CD4-positive, alpha-beta T cell treated with Interleukin-6 at 100 ng/mL for 8 hours (primary cell): ENCODE measurements at places on chromosomes 2 and 18.

DNA sequence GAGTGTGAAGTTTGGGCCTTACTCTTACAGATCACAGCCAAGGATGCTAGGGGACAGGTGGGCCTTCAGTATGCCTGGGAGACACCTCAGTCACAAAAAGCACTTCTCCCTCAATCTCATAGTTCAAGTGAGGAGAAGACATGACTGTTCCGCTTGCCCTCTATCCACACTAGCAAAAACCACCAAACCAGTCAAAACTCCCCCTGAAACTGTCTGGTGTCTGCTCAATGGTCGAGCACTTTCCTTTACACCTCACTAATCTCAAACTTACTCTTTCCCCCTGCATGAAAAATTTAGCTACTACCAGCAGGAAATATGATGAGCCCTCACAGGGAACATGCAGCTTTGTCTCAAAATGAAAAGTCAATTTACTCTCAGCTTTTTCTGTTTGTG lies 232.2 kb downstream of the TRIB2 start:
- no peak for DNase-seq

- DNase-seq, result no peak
These were observed 186.7 kb downstream of the PARD3B start for GRCh38 chr2:204732019-204732418.

GRCh38 chr2:137838255-137839092 lies 125.8 kb upstream of the HNMT start:
- DNase-seq, result peak; percentile 6

- DNase-seq, result no peak
These were observed 1007.7 kb upstream of the CDH2 start for GRCh38 chr18:29184654-29185053.

GRCh38 chr2:55901941-55902340 lies 21.6 kb downstream of the EFEMP1 start:
- no peak for DNase-seq

DNA sequence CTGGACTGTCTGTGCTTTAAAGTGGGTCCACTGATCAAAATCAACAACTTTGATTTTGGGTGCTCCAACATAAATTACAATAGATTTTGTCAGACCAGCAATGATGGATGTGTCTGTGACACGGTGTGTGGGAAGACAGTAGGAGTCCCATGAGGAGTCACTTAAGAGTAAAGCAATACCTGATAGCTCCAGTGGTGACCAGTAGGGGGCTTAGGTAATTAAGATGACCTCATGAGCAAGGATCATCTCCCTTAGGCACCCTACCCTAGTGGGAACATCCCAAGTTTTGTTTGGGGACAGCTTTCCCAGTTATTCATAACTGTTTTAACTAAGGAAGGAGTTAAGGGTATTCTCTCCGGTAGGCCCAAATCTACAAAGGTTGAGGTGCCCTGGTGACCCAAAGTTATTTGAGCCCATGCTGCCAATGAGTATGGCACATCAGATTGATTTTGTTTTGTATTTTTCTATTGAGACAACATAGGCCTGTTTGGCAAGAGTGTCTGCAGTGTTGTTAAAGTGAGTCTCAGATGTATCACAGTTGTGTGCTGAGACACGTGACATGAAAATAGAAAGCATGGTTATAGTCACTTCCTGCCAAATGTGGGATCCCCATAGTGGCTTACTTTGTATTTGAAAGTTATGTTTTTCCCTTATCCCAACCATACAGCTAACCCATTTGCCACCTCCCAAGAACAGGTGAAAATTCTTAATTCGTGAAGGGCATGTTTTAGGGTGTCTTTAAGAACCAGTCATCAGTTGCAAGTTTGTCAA lies 1337.6 kb upstream of the SLC39A10 start:
- no peak for DNase-seq

DNA sequence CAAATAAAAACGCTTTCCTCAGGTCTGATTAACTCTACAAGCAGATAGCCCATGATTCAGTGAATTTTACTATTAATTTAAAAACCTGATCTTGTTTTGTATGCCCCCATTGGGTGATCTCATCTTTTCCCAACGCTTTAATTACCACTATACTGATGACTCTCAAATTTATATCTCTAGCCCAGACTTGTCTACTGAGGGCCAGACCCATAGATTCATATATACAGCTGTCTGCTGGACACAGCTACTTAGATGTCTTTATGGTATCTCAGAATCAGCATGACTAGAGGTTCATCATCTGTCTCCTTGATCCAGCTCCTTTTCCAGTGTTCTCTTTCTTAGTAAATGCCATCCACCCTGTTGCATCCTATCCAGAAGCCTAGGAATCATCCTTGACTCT lies 33.8 kb downstream of the TAF1B start:
- no peak for DNase-seq

- DNase-seq, result no peak
These were observed 133.2 kb upstream of the ID2 start for GRCh38 chr2:8548619-8549150.

DNA sequence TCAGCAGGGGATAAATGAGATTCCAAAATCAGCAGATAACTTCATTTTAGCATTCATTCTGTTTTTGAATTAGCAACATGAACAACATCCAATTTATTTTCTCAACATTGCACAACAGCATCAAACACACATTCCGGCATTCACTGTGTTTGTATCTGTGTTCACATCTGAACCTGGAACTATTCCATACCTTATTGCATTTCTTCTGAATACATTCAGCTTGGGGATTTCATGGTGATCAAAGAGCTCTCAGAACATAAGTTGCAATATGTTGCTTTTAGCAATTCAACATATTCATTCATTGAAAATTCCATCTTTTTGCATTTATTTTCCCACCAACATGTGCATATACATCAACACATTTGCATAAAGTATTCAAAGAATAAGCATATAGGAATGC lies 1431.7 kb upstream of the PIK3C3 start:
- no peak for DNase-seq

GRCh38 chr2:107585851-107586250 lies 240.8 kb upstream of the RGPD4 start:
- DNase-seq, result no peak

DNA sequence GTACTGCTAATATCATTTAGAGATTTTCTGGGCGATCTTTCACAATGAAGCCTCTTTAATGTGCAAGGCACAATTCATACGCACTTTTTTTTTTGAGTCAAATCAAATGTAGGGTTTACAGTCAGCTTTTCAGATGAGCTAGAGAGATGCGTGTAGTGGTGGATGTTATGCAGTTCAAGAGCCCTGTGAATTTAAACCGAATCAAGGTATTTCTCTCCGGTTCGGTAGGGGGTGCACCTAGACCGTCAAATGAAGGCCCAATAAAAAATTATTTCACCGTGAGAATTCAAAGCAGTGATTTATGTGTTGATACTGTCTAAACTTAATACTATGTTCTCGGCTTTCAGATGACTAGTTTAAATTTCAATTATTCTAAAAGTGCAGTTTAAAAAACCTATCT lies 1.1 kb downstream of the PTH2R start:
- no peak for DNase-seq

DNA sequence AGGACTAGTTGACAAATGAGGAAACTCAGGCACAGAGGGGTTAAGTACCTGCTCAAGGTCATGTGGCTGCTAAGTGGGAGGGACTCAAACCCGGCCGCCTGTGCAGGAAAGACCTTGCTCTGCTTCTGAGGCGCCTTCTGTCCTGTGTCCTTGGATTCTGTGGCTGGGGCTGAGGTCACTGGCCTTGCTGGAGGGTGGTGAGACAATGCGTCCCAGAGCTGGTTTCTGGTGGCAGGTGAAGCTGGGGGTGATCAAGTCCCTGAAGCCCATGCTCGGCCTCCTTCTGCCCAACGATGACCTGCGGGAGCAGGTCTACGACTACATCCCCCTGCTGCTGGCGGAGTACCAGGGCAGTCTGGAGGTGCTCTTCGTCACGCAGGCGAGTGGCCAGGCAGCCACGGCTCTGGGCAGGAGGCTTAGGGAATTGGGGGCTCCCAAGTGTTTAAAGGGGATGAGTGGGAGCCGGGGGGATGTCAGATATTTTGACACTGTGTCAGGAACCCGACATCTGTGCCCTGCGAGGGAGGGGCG lies 16.1 kb downstream of the MROH2A start:
- no peak for DNase-seq

- no peak for DNase-seq
These were observed 202.7 kb upstream of the KLHL14 start for GRCh38 chr18:32975501-32975900.

GRCh38 chr2:235757212-235757611 lies 263.4 kb downstream of the AGAP1 start:
- no peak for DNase-seq

DNA sequence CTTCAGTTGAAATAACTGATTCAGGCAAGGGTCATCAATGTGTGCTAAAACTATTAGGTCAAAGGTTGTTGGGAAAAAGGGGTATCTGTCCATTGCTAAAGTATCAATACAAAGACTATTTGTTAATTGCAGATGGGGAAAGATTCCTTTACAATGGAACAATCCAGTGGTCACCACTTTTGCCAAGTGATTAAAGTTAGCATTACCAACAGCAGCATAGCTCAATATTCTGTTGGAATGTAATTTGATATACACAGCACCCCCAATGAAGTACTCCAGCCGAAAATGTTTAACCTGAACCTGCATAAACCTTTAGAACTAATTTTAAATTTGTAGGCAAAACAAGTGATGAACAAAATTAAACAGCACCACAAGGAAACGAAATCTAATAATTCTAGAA lies 191.0 kb downstream of the TCF4 start:
- no peak for DNase-seq

DNA sequence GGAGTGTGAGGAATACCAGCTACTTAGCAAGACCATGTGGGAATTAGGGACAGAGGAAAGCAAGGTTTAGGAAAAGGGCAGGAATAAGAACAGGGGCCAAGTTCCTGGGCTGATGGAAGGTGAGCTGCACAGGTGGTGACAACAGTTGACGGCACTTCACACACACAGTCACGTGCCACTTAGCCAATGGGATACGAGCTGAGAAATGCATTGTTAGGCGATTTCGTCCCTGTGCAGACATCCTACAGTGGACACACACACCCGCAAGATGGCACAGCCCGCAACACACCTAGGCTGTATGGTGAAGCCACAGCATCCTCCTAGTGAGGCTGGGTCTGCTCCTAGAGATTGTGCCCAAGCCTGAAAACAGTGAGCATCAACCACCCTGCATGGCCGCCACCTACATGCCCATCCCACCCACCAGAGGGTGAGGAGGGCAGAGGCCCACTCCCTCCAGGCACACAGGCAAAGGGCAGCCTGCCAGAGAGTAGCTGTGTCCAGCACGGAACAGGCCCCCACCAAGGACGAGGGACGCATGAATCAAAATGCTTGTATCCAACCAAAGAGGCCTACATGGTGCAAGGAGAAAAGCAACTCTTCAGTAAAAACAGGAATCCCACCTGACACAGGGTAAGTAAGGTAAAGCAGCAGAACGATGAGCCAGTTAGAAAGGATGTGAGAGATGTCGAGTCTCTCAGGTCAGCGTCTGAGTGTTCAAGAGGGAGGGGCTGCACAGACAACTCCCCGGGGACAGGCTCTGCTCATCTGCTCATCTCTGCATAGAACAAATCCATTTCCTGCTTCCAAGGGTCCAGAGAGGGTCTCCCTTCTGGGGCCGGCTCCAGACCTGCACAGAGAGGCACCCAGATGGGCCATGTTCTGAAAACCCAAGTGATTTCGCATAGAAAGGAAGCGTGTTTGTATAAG lies 51.3 kb downstream of the ZNF516 start:
- no peak for DNase-seq

- no peak for DNase-seq
These were observed 24.9 kb downstream of the TWIST2 start for GRCh38 chr2:238872628-238873380.

DNA sequence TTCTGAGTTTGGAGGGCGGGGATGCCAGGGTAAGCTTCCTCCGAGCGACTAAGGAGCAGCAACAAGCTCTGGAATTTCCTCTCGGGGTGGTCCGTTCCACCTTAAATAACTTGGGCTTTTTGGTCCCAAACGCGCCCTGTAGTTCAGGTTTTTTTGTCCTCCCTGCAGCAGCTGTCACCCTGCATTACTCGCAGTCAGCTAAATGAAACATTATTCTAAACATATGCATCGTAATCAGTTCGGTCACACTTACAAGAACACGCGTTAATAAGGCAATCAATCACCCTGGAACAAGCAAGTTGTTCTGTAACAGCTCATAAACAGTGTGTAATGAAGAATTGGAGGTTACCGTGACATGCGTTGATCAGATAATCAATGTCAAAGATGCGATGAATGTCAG lies 8.3 kb downstream of the EVX2 start:
- no peak for DNase-seq

- no peak for DNase-seq
These were observed 107.7 kb downstream of the KCTD1 start for GRCh38 chr18:26440644-26441043.

- DNase-seq, result no peak
These were observed 287.6 kb downstream of the SOCS6 start for GRCh38 chr18:70576276-70577022.

GRCh38 chr2:158662421-158662820 lies 132.7 kb upstream of the DAPL1 start:
- no peak for DNase-seq

GRCh38 chr18:71443706-71444480 lies 1100.2 kb downstream of the CBLN2 start:
- DNase-seq, result no peak

GRCh38 chr2:18690342-18690741 lies 101.0 kb upstream of the NT5C1B start:
- DNase-seq, result no peak

- no peak for DNase-seq
These were observed 45.9 kb downstream of the IL1R2 start for GRCh38 chr2:102037681-102038080.

DNA sequence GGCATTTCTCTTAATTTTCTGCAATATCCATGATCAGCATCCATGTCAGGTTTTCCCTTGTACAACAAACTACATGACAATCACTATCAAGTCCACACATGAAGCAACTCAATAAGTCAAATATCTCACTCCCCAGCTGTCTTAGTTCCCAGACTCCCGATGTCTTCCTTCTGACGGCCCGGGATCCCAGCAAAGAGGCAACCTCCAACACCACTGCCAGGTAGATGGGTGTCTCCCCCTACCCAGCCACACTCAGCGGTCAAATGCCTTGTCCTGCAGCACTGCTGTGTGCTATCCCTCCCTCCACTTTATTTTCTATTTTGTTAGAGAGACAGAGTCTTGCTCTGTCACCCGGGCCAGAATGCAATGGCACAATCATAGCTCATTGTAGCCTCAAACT lies 23.3 kb downstream of the TRABD2A start:
- DNase-seq, result no peak
